Immature natural killer cell (primary cell): ENCODE measurements at places on chromosomes 6 and 20.
A peak's percentile ranks its signal among the peaks of the same experiment; 100 is the strongest.

- H3K4me1 ChIP-seq = peaks cover 96% of the 10 kb centered on the region
- peaks cover 4% of the 10 kb centered on the region for H3K27me3 ChIP-seq
- DNase-seq = no peak
- no peak overlapping the region for H3K4me3 ChIP-seq
- no peaks in the 10 kb centered on the region for H3K36me3 ChIP-seq
- H3K27ac ChIP-seq = peak overlapping the region; percentile 84
Observed at GRCh38 chr20:34017610-34018009, 23.9 kb downstream of the RALY start.

GRCh38 chr6:42365021-42365420 lies 86.7 kb downstream of the TRERF1 start:
- no peak overlapping the region for H3K4me3 ChIP-seq
- peaks cover 64% of the 10 kb centered on the region for H3K4me1 ChIP-seq
- no peak for DNase-seq
- H3K27me3 ChIP-seq = peaks cover 4% of the 10 kb centered on the region

- DNase-seq = no peak
- no peak overlapping the region for H3K27ac ChIP-seq
- no peak overlapping the region for H3K4me3 ChIP-seq
Observed at GRCh38 chr6:72748759-72749158, 126.9 kb downstream of the KCNQ5 start.

DNA sequence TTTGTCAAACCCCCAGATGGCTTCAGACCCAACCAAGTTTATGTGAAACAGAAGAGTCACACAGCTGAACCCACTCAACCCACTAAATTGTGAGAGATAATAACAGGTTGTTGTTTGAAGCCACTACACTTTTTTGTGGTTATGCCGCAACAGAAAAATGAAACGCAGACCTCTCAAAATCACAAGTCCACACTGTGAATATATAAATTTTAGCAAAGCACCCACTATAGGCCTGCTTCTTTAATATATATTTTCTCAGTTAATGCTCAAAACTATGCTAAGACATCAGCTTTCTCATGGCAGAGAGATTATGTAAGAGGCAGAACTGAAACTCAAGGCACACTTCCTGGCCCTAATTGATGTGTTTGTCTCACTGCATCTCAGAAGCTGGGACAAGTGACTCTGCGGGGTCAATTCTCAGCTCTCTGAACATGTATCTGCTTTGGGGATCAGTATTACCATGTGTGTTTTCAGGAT lies 27.7 kb downstream of the MAP3K5 start:
- no peaks in the 10 kb centered on the region for H3K36me3 ChIP-seq
- DNase-seq = peak; percentile 51
- peaks cover 3% of the 10 kb centered on the region for H3K27me3 ChIP-seq
- peak overlapping the region; percentile 78 for H3K4me3 ChIP-seq
- H3K27ac ChIP-seq = peak overlapping the region; percentile 82

GRCh38 chr6:12196326-12196936 lies 93.7 kb upstream of the EDN1 start:
- no peaks in the 10 kb centered on the region for H3K4me1 ChIP-seq
- H3K27me3 ChIP-seq = peaks cover 2% of the 10 kb centered on the region
- no peak for DNase-seq
- H3K4me3 ChIP-seq = no peak overlapping the region
- H3K27ac ChIP-seq = no peak overlapping the region
- H3K36me3 ChIP-seq = no peaks in the 10 kb centered on the region

- H3K4me3 ChIP-seq = no peak overlapping the region
- H3K27me3 ChIP-seq = peaks cover 4% of the 10 kb centered on the region
- no peak for DNase-seq
- H3K36me3 ChIP-seq = no peaks in the 10 kb centered on the region
Observed at GRCh38 chr6:118764766-118765165, 113.4 kb upstream of the CEP85L start.

- no peaks in the 10 kb centered on the region for H3K36me3 ChIP-seq
- H3K27me3 ChIP-seq = peaks cover 2% of the 10 kb centered on the region
- H3K4me3 ChIP-seq = no peak overlapping the region
- no peaks in the 10 kb centered on the region for H3K4me1 ChIP-seq
- no peak overlapping the region for H3K27ac ChIP-seq
- DNase-seq = no peak
Observed at GRCh38 chr6:57298741-57299140, 18.7 kb upstream of the PRIM2 start.

DNA sequence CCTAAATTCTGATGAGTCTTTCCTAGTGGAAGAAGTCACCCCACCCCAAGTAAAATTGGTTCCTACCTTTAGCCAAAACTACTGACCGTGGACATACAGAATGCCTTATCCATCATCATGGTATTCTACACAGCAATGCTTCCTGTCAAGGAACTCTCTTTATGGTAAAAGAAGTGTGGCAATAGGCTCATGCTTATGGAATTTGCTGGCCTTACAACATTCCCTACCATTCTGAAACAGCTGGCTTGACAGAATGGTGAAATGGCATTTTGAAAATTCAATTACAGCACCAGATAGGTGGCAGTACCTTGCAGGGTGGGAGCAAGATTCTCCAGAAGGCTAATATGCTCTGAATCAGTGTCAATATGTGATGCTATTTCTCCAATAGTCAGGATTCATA lies 41.8 kb upstream of the BACH2 start:
- H3K27me3 ChIP-seq = peaks cover 3% of the 10 kb centered on the region
- H3K4me1 ChIP-seq = no peaks in the 10 kb centered on the region
- H3K4me3 ChIP-seq = no peak overlapping the region
- H3K36me3 ChIP-seq = no peaks in the 10 kb centered on the region

DNA sequence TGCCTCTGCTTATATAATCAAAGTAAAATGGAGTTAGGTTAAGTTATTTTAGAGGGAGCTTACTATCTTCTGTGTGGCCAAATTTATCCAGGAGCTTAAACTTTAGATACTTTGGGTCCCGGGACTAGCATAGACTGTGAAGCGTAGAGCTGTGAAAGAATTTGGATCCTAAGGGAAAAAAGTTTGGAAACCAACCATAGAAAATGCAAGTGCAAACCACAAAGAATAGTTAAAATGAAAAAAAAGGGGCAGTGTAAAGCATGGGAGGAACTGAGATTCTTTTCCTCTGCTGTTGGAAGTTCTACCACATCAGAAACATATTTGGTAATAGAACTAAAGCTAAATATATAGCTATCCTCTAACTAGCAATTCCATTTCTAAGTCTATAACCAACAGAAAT lies 232.2 kb upstream of the FLRT3 start:
- no peaks in the 10 kb centered on the region for H3K4me1 ChIP-seq
- no peak overlapping the region for H3K27ac ChIP-seq
- H3K4me3 ChIP-seq = no peak overlapping the region
- DNase-seq = no peak
- no peaks in the 10 kb centered on the region for H3K27me3 ChIP-seq

GRCh38 chr6:111888928-111889695 lies 15.9 kb upstream of the FYN start:
- H3K27me3 ChIP-seq = peaks cover 1% of the 10 kb centered on the region
- H3K27ac ChIP-seq = no peak overlapping the region
- H3K36me3 ChIP-seq = no peaks in the 10 kb centered on the region

GRCh38 chr6:127690092-127690491 lies 113.1 kb downstream of the C6orf58 start:
- peaks cover 1% of the 10 kb centered on the region for H3K27me3 ChIP-seq
- no peak overlapping the region for H3K4me3 ChIP-seq
- no peak overlapping the region for H3K27ac ChIP-seq
- H3K4me1 ChIP-seq = no peaks in the 10 kb centered on the region
- no peak for DNase-seq
- no peaks in the 10 kb centered on the region for H3K36me3 ChIP-seq

DNA sequence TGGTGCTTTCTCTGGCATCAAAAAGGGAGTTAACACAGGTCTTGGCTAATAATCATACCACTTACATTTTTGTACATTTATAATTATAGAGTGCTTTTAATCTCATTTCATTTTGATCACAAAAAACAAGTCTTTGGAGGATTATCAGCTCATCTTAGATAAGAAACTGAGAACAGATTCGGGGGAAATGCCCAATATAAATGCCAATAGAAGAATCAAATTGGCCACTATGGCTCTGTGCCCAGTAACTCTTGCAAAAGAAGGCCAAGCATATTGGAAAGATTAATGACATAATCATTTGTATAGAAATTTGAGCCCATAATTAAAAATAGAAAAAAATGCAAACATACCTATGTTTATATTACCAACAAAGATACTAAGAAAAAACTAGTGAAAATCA lies 42.5 kb downstream of the IPCEF1 start:
- H3K27me3 ChIP-seq = peaks cover 5% of the 10 kb centered on the region
- H3K27ac ChIP-seq = no peak overlapping the region
- no peak for DNase-seq
- H3K4me3 ChIP-seq = no peak overlapping the region
- H3K4me1 ChIP-seq = no peaks in the 10 kb centered on the region

- H3K27me3 ChIP-seq = peaks cover 75% of the 10 kb centered on the region
- H3K27ac ChIP-seq = no peak overlapping the region
- H3K36me3 ChIP-seq = peaks cover 7% of the 10 kb centered on the region
Observed at GRCh38 chr6:27281105-27281539, 31.0 kb downstream of the POM121L2 start.

DNA sequence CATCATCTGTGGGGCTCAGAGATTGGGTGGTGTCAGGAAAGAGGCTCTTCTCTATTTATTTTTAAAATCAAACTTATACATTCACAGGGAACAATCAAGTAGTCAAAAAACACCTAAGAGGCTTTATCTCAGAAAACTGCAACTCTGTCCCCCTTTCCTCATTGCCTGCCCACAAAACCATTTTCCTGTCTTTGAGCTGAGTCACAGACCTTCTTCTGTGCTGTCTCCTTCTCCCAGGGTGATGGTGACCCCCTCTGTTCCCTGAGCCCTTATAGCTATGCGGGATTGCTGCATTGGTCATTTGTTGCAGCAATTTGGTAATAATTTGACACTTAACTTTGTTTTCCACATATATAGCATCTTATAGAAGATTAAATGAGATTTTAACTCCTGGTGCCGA lies 195.2 kb upstream of the PROKR2 start:
- DNase-seq = no peak
- peaks cover 2% of the 10 kb centered on the region for H3K27me3 ChIP-seq
- no peak overlapping the region for H3K4me3 ChIP-seq
- peaks cover 15% of the 10 kb centered on the region for H3K4me1 ChIP-seq

DNA sequence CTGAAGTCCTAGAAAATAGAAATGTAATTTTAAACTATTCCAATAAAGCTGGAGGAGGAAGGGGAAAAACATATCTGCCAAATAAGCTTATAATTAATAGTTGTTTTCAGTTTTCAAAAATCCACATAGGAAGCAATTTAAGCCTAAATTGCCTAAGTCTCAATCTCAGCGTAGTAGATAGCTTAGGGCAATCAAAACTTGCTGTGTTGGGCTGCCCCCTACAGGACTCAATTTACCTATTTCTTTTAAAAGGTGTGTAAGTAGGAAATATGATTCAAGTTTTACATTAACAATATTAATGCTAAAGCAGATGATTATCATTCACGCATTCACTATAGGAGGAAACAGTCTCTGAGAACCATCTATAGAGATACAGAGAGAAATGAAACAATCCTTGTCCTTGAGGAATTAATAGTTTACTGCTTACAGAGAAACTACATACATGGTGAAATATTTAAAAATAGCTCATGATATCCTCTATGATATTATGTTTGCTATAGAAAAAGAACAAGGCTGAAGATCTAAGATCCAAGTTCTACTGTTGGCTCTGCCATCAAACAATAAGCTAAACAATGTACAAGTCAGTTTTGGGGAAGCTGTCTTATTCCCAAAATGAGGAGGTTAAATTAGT lies 102.1 kb downstream of the ATG5 start:
- H3K4me1 ChIP-seq = peaks cover 23% of the 10 kb centered on the region
- H3K4me3 ChIP-seq = no peak overlapping the region
- peak overlapping the region; percentile 26 for H3K27ac ChIP-seq

DNA sequence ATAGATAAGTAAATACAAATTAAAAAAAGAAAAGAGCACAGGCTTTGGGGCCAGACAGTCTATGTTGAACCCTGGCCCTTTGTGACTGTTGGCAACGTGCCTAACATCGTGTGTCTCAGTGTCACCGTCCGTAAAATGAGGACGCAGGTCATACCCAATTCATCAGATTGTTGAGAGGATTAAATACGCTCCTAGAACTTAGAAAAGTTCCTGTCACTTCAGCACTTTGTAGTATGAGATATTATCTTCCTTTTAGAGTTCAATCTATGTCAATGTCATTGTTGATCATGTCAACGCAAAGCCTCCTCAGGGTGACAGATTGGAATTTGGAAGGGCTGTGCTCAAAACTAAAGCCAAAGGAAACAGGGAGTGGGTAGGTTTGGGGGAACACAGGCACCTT lies 21.7 kb downstream of the SERPINB1 start:
- H3K36me3 ChIP-seq = peaks cover 17% of the 10 kb centered on the region
- H3K27ac ChIP-seq = no peak overlapping the region
- peaks cover 13% of the 10 kb centered on the region for H3K4me1 ChIP-seq
- DNase-seq = no peak
- H3K4me3 ChIP-seq = no peak overlapping the region

- no peak overlapping the region for H3K4me3 ChIP-seq
- no peaks in the 10 kb centered on the region for H3K27me3 ChIP-seq
- H3K4me1 ChIP-seq = no peaks in the 10 kb centered on the region
- no peak overlapping the region for H3K27ac ChIP-seq
- DNase-seq = no peak
Observed at GRCh38 chr20:33169176-33169794, 1.3 kb downstream of the BPIFA2 start.

- H3K27ac ChIP-seq = no peak overlapping the region
- no peaks in the 10 kb centered on the region for H3K27me3 ChIP-seq
- DNase-seq = no peak
- H3K4me1 ChIP-seq = no peaks in the 10 kb centered on the region
Observed at GRCh38 chr20:20473657-20474056, 105.8 kb downstream of the INSM1 start.

DNA sequence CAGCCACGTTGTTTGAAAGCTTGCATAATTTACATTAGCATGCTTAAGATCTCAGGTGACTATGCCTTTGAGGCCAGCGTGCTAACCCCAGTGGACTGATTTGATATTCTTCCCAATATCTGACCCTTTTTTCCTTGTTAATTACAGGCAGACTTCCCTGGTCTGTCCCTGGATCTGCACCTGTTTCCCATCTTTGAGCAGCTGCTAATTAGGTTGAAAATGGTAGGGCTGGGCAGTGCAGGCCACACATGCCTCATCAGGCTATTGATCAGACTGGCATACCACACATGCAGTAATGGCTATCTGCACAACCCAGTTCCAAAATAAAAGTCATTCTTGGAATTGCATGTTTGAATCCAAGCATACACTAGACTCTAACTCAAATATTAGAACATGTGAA lies 164.3 kb upstream of the TFAP2D start:
- H3K4me3 ChIP-seq = no peak overlapping the region
- H3K4me1 ChIP-seq = no peaks in the 10 kb centered on the region
- no peaks in the 10 kb centered on the region for H3K36me3 ChIP-seq
- H3K27ac ChIP-seq = no peak overlapping the region
- DNase-seq = no peak

DNA sequence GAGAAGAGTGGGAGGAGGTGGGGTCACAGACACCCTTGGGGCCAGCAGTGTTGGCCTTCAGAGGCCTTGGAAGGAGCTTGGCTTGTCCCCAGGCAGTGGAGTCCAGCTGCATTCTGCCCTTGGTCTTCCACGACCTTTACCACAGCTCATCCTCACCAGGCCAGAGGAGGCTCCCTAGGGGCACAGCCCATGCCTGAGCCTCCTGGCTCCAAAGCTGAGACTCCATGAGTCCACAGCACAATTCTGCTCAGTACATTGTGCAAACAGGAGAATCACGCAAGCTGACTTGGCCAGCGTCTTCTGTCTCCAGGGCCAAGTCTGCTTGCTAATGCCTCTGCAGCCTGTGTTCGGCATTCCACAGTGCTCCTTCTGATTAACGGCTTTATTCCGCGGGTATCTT lies 337.2 kb downstream of the SMOC2 start:
- H3K4me3 ChIP-seq = no peak overlapping the region
- H3K36me3 ChIP-seq = peaks cover 17% of the 10 kb centered on the region
- DNase-seq = no peak
- H3K4me1 ChIP-seq = no peaks in the 10 kb centered on the region
